ENCODE measurements at places on chromosomes 5 and 9.

- DNase-seq: no peak
These were observed 219.9 kb upstream of the GLRA1 start for GRCh38 chr5:152144556-152144955.

- no peak for DNase-seq
These were observed 2.2 kb upstream of the ICE1 start for GRCh38 chr5:5420251-5420650.

DNA sequence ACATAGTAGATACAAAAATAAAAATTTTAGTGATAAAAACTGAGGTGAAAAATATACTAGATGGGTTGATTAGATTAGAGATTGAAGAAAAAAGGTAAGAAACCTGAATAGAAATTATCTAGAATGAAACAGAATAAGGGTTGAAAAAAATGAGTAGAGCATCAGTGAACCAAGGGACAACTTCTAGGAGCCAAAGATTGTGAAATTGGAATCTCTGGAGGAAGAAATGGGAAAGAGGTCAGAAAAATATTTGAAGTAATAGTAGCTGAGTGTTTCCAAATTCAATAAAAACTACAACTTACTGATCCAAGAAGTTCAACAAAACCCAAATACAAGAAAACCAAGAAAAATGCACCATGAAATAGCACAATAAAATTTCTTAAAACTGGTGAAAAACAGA, 116.6 kb upstream of the STARD4 start:
- DNase-seq: no peak

- DNase-seq: no peak
These were observed 13.3 kb downstream of the PKD2L2 start for GRCh38 chr5:137902408-137903133.

All from CD8-positive, alpha-beta memory T cell (primary cell).